Cortex of kidney (tissue), 1 donor: ENCODE measurements at places on chromosomes 12 and 14.

- peak; percentile 58 for DNase-seq
Measured at GRCh38 chr14:23153851-23154796, 29.3 kb downstream of the SLC7A8 start.

DNA sequence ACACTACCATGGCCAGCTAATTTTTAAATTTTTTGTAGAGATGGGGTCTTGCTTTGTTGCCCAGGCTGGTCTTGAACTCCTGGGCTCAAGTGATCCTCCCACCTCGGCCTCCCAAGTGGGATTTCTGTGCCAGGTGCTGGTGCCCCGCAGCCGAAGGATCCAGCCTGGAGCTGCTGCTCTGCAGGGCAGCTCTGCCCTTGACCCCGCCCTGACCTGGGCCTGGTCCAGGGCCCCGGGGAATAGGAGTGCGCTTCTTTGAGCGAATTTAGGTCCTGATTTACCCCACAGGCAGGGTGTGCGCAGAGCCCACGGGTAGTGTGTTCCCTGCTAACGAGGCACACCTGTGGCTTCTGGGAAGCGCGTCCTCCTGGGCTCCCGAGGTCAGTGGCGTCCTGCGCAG lies 15.2 kb downstream of the ACADS start:
- no peak for DNase-seq

DNA sequence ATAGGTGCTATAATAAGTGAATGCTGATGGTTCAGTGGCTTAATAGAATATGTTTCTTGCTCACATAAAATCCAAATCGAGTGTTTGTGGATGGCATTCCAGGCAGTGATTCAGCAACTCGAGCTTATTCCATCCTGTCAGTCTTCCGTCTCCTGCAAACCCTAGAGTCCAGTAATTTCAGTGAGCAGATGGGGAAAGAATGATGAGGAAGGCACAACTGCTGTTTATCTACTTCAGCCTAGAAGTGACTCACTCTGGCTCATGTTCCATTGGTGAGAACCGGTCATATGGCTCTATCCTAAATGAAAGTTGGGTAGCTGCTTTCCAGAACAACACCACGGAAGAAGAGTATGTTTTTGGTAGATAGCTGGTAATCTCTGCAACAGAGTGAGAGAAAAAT lies 421.8 kb upstream of the PDE3A start:
- no peak for DNase-seq

GRCh38 chr14:100747021-100747586 lies 20.4 kb downstream of the DLK1 start:
- no peak for DNase-seq

- DNase-seq = no peak
Measured at GRCh38 chr14:58299401-58300330, 1.3 kb downstream of the ARID4A start.

DNA sequence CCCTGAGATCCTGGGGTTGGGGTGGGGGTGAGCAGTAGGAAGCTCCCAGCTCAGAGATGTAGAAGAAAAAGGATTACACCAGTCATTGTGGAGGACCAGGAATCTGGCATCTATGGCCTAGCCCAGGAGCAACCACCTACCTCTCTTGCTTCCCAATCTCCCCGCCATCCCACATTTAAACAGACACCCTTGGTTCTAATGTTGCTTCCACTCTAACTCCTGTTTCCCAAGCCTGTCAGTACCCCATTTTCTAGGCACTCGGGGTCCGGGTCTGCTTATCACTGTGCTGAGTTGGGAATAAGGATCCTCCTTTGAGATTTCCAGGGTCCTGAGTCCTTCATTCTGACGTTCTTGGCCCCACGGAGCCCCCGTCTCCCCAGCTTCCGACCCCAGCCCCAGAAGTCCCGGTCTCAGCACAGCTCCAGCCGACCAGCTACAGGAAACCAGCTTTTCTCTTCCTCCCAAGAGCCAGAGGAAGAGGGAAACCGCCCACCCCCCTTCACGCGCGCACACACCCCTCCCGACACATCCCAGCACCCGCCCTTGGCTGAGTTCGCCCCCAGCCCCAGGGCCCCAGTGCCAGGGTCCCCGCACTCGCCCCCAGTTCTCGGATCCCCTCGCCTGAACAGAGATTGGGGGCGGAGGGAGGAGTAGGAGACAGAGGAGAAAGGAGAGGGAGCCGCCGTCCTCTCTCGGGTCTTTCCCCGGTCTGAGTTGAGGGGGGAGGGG lies 1.2 kb downstream of the ITGA5 start:
- no peak for DNase-seq

DNA sequence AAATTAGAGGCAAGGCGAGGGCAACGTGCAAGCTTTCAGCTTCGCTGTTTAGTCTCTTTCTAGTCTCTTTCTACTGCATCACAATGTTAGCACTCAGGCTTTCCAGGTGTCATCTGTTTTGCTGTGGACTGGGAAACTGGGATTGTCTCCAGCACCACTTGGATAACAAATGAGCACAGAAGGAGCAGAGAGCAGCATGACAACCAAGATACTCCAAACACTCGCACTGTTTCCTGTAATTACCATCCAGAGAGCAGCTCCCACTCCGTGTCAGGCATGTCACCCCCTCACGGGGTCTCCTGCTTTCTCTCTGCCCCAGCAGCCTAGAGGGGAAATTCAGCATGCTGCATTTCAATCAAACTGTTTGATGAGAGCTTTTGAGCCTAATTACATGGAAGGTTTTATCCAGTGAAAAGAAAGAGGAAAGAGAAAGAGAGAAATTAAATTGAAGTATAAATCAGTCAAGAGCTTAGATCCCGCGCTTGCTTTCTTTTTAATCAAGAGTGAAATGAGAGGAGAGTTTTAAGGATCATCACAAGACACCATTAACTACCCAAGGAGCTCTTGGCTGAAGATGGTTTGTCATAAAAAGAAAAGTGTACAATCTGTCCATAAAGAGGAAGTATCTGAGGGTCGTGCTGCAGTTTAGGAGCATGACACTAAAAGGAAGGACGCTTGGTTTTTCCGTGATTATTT lies 917.7 kb downstream of the DIO2 start:
- no peak for DNase-seq

GRCh38 chr12:81150382-81150781 lies 72.5 kb downstream of the ACSS3 start:
- no peak for DNase-seq

DNA sequence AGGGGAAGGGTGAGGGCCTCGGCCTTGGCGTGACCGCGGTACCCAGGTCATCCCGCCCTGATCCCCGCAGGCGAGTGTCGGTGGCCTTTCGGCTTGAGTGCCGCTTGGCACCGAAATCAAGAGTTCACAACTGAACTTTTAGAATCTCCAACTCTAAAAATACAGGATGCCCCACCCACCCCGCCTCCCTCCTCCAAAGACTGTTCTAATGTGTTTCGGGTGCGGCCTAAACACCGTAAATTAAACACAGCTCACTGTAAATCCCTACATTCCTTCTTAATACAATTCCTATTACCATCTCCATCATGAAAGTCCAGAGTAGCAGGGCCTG lies 11.4 kb downstream of the SCNN1A start:
- no peak for DNase-seq

DNA sequence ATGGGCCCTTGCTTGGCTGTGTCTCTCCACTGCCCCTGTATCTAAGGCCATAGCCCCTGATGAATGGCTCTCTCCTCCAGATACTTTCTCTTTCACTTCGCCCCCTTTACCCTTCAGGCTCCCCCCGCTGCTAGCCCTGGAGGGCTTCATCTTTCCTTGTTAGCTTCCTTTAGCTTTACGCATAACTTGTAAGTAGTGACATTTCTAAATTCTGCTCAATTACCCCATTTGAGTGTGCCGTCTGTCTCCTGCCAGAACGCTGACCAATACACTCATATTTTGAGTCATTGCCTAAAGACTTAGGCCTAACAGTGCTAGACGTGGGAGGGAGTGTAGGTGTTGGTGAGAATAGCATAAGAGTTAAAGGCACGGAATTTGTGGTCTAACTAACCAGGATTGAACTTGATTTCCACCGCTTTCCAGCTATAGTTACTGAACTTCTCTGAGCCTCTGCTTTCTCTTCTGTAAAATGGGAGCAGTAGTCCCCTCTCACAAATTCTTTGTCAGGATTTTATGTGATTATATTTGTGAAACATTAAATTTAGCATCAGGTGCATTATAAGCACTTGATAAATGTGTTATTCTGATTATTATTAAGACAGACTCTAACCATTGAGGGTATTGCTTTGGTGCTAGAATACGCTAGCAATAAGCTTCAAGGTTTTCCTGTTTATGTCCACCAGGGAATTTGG lies 129.3 kb downstream of the ZFP36L1 start:
- no peak for DNase-seq

DNA sequence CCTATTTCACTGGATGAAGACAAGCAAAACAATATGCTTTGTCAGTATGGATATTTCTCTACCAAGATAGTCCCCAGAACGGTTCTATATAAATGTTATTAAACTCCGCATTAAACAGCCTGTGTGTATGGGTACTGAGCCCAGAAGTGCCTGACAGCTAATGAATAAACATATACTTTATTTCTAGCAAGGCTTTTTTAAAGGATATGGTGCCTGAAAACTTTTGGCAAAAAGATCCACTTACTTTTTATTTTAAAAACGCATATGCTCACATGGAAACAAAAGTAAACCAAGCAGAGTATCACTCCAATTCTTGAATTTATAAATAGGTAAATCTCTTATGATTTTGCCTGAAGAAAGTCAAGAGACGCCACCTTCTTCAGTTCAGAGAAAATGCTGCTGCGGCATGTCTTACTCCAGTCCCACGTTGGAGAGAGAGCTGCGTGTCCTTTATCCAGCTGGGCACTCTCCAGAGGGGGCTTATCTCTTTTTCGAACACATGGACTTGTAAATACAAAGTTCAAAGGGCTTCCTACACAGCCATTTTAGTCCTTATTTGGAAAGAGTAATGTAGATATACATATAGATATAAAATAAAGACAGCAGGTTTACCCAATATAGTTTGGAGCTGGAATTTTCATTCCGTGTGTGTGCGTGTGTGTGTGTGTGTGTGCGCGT lies 264.2 kb downstream of the ADAMTS20 start:
- DNase-seq = no peak

DNA sequence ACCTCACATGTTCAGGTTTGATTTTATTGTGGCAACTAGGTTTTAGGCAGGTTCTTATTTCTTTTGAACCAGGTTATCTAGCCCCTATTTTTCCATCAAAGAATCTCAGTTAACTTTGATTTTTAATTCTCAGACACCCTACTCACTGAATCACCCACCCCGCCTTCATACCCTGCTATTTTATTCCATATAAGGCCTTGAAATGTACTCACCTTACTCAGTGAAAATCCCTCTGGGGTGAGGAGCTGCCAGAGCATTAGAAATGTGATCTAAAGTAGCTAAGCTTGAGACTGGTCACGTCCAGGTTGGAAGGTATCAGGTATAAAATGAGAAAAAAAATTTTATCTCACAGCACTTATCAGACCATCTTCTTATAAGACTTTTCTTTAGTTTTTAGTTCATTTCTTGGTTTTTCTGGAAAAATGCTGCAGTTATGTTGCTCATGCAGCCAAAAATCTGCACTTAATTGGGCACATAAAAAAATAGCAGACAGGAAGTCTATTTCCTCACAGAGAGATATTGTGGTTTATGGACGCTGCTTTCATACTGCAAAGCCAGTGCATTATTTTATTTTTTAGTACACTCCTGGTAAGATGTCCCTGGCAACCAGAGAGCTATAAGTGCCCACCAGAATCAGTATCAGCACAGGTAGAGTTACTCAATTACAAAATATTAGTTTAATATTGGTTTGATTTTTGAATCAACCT lies 101.5 kb upstream of the CCDC91 start:
- no peak for DNase-seq

GRCh38 chr12:30797689-30798088 lies 42.9 kb upstream of the CAPRIN2 start:
- no peak for DNase-seq

DNA sequence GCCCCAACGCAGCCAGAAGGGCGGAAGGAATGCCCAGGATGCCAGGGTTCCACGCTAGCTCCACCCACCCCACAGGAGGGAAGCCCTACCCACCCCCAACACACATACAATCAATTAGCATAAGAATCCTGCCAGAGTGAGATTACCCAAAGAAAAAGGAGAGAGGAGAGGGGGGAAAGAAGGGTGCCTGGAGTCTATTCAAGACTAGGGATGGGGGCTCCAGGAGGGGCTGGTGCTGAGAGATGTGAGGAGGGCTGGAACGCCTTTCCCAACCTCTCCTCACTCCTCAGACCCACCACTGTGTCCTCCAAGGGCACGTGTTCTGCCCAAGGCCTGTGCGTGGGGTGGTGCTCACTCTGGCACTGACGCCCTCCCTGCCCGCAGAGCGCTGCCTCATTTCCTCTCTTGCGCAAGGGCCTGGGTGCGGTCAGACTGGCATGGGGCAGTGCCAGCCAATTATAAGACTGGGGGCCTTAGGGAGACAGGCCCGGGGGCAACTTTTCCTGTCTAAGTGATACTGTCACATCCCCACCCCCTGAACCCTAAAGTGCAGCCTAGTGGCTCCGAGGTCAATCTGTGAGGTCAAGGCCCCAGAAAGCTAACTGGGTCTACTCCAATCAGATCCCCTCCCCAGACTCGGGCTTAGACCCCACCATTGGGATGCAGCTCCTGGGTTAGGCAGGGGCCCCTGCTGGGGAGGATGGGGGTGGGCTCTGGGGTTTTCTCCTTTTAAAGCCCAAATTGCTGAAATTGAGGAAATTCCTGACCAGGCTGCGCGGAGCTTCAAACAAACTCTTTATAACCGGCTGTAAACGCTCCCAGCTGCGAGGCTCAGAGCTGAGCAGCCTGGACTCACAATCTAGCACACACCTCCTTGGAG lies 10.2 kb upstream of the ITGB7 start:
- DNase-seq = no peak

DNA sequence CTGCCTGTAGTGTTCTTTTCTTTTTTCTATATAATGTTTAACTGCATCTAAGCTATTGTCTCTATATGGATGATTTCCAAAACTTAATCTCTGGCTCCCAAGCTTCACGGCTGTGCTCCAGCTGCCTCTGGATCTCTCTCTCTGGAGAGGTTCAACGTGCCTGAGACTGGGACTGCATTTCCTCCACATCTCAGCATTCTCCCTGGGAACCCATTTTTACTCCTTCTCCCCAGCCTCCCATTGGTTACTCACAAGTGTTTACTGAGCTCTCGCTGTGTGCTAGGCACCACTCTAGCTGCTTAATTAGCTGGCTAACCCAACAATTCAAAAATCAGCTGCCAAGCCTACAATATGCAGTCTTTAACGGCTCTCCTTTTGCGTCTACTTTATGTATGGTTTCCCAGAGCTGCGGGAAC lies 34.7 kb downstream of the FBXL14 start:
- DNase-seq = no peak
